Naive thymus-derived CD4-positive, alpha-beta T cell (primary cell): ENCODE measurements at places on chromosomes 12 and 14. TPM values are rescaled to one million over a fixed set of nuclear protein-coding genes. Genes with fewer than 3 reads are reported as not detected.

Gene HOXC4
- total RNA-seq = not detected

Gene TCL1B
- total RNA-seq = not detected

GRCh38 chr12:54998958-54999510, 14.5 kb upstream of the TESPA1 start:
- H3K27ac ChIP-seq = no peak overlapping the region
- no peaks in the 10 kb centered on the region for H3K27me3 ChIP-seq
- no peak overlapping the region for H3K4me3 ChIP-seq
- no peaks in the 10 kb centered on the region for H3K4me1 ChIP-seq
- no peaks in the 10 kb centered on the region for H3K36me3 ChIP-seq

Gene VRTN
- not detected for total RNA-seq

- H3K36me3 ChIP-seq = no peaks in the 10 kb centered on the region
- no peaks in the 10 kb centered on the region for H3K27me3 ChIP-seq
- no peak overlapping the region for H3K27ac ChIP-seq
- H3K4me1 ChIP-seq = no peaks in the 10 kb centered on the region
- DNase-seq = no peak
These were observed 127.4 kb downstream of the CALM1 start for GRCh38 chr14:90523961-90524875.

Gene FGF6
- not detected for total RNA-seq

Gene C14orf132
- 0.41 and 0.53 TPM in 2 replicates for total RNA-seq

- no peak for DNase-seq
- no peak overlapping the region for H3K27ac ChIP-seq
- H3K36me3 ChIP-seq = no peaks in the 10 kb centered on the region
- no peaks in the 10 kb centered on the region for H3K4me1 ChIP-seq
- no peaks in the 10 kb centered on the region for H3K27me3 ChIP-seq
- no peak overlapping the region for H3K4me3 ChIP-seq
These were observed 251.1 kb downstream of the BCAT1 start for GRCh38 chr12:24697769-24698168.

Gene RDH12
- not detected for total RNA-seq

DNA sequence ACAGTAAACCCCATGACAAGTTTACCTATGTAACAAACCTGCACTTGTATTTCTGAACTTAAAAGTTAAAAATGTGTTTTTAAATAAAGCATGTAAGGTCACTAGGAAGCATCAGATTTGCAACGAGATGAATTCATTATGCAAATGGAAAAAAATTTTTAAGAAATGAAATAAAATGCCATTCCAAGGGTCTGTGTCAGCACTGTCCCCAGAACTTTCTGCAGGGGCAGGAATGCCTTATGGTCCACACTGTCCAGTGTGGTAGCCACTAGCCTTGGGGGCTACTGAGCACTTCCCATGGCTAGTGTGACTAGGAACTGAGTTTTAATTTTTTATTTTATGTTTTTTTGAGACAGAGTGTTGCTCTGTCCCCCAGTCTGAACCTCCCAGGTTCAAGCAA, 49.2 kb downstream of the HSP90AA1 start:
- H3K4me1 ChIP-seq = no peaks in the 10 kb centered on the region
- no peak for DNase-seq
- peaks cover 49% of the 10 kb centered on the region for H3K36me3 ChIP-seq
- H3K27ac ChIP-seq = no peak overlapping the region
- no peaks in the 10 kb centered on the region for H3K27me3 ChIP-seq
- no peak overlapping the region for H3K4me3 ChIP-seq

Gene GPRC5A
- total RNA-seq = not detected

GRCh38 chr12:89789862-89790261, 81.2 kb upstream of the ATP2B1 start:
- no peak overlapping the region for H3K4me3 ChIP-seq
- H3K36me3 ChIP-seq = no peaks in the 10 kb centered on the region
- H3K27ac ChIP-seq = no peak overlapping the region
- DNase-seq = no peak
- no peaks in the 10 kb centered on the region for H3K4me1 ChIP-seq

- H3K27ac ChIP-seq = no peak overlapping the region
- H3K36me3 ChIP-seq = no peaks in the 10 kb centered on the region
- no peak for DNase-seq
- no peaks in the 10 kb centered on the region for H3K27me3 ChIP-seq
- no peaks in the 10 kb centered on the region for H3K4me1 ChIP-seq
These were observed 94.0 kb downstream of the NAV3 start for GRCh38 chr12:77924703-77925102.

GRCh38 chr14:91303091-91303923, 58.8 kb upstream of the GPR68 start:
- H3K4me1 ChIP-seq = peaks cover 4% of the 10 kb centered on the region
- no peaks in the 10 kb centered on the region for H3K27me3 ChIP-seq
- no peak overlapping the region for H3K4me3 ChIP-seq
- H3K27ac ChIP-seq = peak overlapping the region; percentile 39
- peaks cover 72% of the 10 kb centered on the region for H3K36me3 ChIP-seq
